Activated T-cell treated with anti-CD3 and anti-CD28 coated beads for 1 hour (primary cell): ENCODE measurements at places on chromosomes 12 and 14.

DNA sequence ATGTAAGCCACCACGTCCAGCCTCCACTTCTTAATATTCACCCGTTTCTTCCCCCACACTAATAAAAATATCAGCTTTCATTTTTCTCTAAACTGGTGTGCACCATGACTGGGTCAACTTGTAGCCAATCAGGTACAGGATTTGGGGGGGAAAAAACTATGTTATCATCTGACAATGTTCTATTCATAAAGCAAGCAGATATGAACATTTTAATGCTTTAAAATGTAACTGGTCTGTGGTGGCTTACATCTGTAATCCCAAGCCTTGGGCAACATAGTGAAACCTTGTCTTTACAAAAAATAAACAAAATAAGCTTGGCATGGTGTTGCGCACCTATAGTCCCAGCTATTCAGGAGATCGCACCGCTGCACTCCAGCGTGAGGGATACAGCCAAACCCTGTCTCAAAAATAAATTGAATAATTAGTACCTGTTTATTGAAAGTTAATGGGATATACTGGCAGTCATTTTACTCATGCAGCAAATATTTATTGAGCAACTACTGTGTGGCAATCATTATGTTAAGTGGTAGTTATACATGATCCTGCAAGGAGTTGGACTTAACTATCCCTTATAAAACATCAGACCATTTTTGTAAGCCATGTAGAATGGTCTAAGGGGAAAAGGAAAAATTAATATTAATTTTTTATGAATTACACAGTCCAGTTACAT is 15.3 kb upstream of the ITPR2 start:
- DNase-seq = no peak

GRCh38 chr12:50679612-50680011 is 84.3 kb upstream of the ATF1 start:
- DNase-seq = no peak

GRCh38 chr12:132078190-132078589 is 65.9 kb downstream of the DDX51 start:
- no peak for DNase-seq

DNA sequence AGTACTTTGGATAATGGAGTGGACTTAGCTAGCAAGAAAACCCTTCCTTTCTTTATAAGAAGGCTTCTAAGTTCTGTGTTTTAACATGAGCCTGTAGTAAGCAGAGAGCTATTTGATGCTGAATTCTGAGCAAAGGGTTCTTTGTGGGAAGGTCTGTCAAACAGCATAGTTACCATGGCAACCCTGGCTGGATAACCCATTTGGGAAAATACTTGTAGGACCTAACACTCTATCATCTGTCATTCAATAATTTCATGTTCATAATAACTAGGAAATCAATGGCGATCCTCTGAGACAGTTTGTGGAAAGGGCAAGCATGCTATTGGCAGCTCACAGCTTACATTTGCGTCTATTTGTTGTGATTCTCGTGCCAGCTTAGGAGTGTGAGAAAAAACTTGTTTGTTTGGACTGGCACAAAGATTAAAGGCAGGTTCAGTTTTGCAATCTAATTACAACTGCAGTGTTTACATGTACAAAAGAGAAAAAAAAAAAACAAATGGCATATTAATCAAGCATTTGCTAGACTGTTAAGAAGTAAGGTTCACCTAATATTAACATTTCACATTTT is 219.2 kb downstream of the PDZRN4 start:
- DNase-seq = no peak

- DNase-seq = no peak
Observed at GRCh38 chr14:73221945-73222344, 15.4 kb upstream of the PAPLN start.
